Sigmoid colon (tissue), 7 donors: ENCODE measurements at places on chromosomes 2 and 18. TPM values are rescaled to one million over a fixed set of nuclear protein-coding genes. Genes with fewer than 3 reads are reported as not detected.

DNA sequence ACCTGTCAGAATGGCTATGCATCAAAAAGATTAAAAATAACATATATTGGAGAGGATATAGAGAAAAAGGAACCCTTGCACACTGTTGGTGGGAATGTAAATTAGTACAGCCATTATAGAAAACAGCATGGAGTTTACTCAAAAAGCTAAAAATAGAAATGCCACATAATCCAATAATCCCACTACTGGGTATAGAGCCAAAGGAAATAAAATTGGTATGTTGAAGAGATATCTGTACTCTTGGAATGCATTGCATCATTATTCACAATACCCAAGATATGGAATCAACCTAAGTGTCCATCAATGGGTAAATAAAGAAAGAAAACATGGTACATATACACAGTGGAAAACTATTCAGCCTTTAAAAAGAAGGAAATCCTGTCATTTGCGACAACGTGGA lies 77.2 kb downstream of the C1D start:
- no peak for DNase-seq
- H3K4me1 ChIP-seq: no peaks in the 10 kb centered on the region
- no peak overlapping the region for H3K4me3 ChIP-seq

The TMEM37 gene
- 4.1 TPM for total RNA-seq

The SLC11A1 gene
- 18.9 TPM for total RNA-seq

The SPP2 gene
- not detected for total RNA-seq

DNA sequence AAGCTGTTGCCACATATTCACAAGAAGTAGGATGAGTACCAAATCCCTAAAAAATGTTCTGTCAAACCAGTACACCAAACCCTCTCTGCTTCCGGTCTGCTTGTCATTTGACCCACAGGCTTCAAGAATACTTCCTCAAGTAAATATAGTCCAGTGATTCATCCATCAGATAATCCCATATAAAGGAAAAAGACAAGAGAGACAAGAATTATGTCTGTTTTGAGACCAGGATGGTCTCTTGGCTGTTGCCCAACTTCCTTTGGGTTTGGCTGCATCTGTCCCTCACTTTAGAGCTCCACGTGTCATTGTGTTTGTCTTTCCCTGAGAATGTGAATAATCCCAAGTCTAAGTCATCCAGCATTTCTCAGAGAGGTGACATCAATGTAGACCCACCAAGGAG lies 91.5 kb upstream of the NRP2 start:
- DNase-seq: no peak
- no peaks in the 10 kb centered on the region for H3K4me1 ChIP-seq
- no peak overlapping the region for H3K4me3 ChIP-seq
- H3K36me3 ChIP-seq: no peaks in the 10 kb centered on the region

DNA sequence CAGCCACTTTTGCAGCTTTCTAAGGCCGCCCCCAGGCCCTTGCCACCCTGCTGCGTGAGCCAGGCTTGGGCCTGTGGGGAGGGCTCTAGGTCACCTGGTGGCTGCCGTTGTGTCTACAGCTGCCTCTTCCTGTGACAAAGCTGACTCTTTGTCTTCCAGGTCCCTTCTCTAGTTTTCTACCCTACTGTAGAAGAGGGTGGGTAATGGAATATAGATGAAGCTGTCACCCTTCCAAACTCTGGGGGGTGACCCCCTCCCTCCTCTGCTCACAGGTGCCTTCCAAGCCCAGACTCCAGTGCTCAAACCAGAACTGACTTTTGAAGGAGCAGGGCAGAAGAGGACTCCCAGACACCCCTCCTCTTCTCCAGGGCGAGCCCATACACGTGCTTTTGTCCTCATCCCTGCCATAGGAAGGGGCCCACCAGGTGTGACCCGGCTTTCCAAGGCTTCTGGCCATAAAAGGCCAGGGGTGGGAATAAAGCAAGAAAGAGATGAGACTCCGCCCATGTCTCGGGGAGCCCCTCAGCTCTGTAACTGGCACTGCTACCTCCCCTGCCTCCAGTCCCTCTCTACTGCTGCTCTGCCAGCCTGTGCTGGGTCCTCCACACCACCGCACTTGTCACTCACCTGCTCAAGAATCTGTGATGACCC lies 17.9 kb upstream of the SDC1 start:
- no peak for DNase-seq
- H3K27ac ChIP-seq: no peak overlapping the region
- H3K36me3 ChIP-seq: peaks cover 13% of the 10 kb centered on the region
- no peaks in the 10 kb centered on the region for H3K4me1 ChIP-seq

GRCh38 chr18:37483221-37483971 lies 82.2 kb downstream of the CELF4 start:
- DNase-seq: no peak
- H3K27ac ChIP-seq: no peak overlapping the region
- H3K4me1 ChIP-seq: no peaks in the 10 kb centered on the region
- H3K27me3 ChIP-seq: peaks cover 37% of the 10 kb centered on the region
- H3K36me3 ChIP-seq: no peaks in the 10 kb centered on the region

DNA sequence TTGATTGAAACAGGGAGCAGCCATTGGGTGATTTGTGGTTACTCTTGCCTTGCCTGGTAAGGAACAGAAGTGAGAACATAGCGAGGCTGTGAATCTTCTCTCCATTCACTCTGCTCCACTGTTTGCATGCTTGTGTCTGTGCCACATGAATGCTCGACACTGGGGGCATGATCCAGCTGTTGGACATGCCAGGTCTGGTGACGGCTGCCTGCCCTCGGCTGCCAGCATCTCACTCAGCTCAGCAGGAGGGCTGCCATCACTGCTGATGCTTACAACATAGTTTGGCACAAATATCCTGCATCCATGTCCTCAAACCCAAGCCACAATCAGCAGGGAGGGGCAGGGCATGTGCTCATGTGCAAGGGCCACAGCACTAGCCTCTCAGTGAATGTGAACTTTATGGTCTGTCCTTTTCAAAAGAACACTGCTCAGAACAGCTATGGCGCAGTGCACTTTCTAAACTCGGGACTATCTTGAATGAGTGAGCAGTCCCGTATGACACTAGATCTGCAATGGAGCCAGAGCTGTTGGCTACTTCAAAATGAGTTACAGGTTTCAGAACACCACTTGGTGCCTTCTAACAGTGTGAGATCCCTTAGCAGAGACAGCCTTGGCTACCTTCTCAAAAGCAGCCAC lies 126.3 kb downstream of the NRP2 start:
- H3K36me3 ChIP-seq: no peaks in the 10 kb centered on the region
- peaks cover 20% of the 10 kb centered on the region for H3K4me1 ChIP-seq
- peak overlapping the region; percentile 16 for H3K27ac ChIP-seq
- peak; percentile 73 for DNase-seq
- H3K27me3 ChIP-seq: no peaks in the 10 kb centered on the region

DNA sequence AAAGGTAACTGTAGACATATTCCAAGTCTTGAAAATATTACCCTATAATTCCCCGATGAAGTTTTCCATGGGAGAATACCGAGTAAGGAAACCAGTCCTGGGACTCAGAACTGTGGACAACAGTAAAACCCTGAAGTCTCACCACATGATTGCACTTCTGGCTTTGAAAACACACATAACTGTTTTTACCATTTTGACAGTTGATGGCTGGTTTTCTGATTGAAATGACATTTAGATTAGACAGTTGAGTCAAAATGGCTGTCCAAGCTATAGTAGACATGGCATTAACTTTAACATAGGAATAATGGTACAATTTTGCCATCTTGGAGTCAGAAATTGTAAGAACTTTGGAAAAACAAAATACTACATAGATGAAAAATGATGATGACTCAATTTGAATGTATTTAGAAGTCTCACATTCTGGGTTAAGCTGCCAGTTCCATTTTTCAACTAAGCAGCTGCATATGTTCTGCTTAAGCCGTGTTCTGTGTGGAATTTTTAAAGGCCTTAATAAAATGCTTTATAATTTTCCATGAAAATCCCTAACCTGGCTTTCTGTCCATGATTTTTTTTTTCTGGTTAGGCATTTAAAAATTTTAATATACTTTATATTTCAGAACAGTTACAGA lies 38.3 kb upstream of the WIPF1 start:
- no peak for DNase-seq
- H3K36me3 ChIP-seq: no peaks in the 10 kb centered on the region
- no peaks in the 10 kb centered on the region for H3K27me3 ChIP-seq
- peaks cover 37% of the 10 kb centered on the region for H3K4me1 ChIP-seq
- no peak overlapping the region for H3K27ac ChIP-seq
- no peak overlapping the region for H3K4me3 ChIP-seq

The RGPD4 gene
- total RNA-seq: not detected

- H3K4me3 ChIP-seq: no peak overlapping the region
- peak; percentile 96 for DNase-seq
- peaks cover 9% of the 10 kb centered on the region for H3K36me3 ChIP-seq
- no peaks in the 10 kb centered on the region for H3K27me3 ChIP-seq
- H3K27ac ChIP-seq: peak overlapping the region; percentile 98
Observed at GRCh38 chr2:20617081-20617575, 33.8 kb downstream of the HS1BP3 start.

- no peaks in the 10 kb centered on the region for H3K36me3 ChIP-seq
- H3K4me3 ChIP-seq: no peak overlapping the region
- no peaks in the 10 kb centered on the region for H3K4me1 ChIP-seq
- no peak overlapping the region for H3K27ac ChIP-seq
Observed at GRCh38 chr2:75277111-75277510, 77.8 kb upstream of the TACR1 start.

DNA sequence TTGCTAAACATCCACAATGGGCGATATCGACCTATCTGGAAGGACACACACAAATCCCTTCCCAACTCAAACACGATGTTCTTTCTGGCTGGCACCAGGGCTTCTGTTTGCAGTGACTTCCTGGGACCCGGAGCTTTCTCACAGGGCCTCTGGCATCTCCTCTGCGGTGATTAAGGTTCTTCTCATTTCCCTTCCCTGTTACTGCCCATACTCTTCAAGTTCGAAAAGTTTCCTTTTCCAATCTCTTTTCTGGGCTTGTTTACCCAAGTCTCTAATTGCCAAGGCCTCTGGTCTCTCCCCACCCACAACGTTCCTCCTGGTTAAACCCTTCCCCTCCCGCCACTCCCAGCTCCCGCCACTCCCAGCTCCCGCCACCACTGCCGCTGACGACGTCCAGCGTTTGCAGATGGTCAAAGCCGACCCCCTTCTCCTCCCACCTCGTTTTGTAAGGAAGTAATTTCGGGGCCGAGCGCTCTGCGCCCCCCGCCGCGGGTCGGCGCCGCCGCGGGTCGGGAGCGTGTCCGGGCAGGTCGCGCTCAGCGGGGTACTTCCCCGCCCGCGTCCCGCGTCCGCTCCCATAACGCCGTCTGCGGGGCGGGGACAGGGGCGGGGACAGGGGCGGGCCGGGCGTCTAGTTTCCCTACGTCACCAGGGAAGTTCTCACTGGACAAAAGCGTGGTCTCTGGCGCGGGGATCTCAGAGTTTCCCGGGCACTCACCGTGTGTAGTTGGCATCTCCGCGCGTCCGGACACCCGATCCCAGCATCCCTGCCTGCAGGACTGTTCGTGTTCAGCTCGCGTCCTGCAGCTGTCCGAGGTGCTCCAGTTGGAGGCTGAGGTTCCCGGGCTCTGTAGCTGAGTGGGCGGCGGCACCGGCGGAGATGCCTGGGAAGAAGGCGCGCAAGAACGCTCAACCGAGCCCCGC lies at the start of gene PMAIP1:
TSS of gene PMAIP1 (plus strand) at position 699 of the 924 bp plus-strand sequence. CDS start at position 881, 182 bp downstream.
- peak; percentile 92 for DNase-seq
- H3K36me3 ChIP-seq: no peaks in the 10 kb centered on the region
- peak within 1 kb of the TSS; percentile 82 for H3K27ac ChIP-seq
- H3K4me3 ChIP-seq: peak within 1 kb of the TSS; percentile 62
- peaks cover 60% of the 10 kb centered on the region for H3K27me3 ChIP-seq

DNA sequence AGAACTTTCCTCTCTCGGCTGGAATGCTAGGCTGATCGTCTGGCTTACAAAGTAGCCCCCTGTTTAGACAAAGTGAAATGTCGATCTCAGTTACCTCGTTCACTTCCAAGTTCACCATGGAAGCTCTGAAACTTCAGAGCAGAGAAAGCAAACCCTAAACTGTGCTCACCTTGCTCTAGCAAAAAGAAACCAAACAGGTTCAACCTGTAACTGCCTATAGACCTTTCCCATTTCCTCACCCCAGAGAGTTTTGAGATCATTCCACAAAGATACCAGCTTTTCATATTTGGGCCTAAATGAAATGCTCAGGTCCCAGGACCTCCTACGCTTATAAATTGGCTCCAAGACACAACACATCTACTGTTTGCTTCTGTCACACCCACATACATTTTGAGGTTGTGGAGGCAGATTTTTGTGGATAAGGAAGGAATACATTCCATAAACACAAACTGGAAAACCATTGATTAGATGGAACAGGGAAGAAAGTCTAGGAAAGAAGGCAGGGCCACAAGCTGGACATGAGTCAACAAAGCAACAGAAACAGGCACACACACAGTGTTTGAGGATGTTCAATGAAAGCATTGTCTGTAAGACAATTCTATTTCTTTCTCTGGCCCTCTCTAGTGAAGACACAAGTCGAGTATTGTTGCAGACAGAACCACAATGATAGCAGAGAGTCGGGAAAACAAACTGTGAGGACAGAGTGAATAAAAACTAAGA lies 52.8 kb upstream of the TGIF1 start:
- no peak overlapping the region for H3K4me3 ChIP-seq
- H3K27ac ChIP-seq: no peak overlapping the region
- H3K4me1 ChIP-seq: no peaks in the 10 kb centered on the region
- H3K27me3 ChIP-seq: no peaks in the 10 kb centered on the region
- DNase-seq: no peak

DNA sequence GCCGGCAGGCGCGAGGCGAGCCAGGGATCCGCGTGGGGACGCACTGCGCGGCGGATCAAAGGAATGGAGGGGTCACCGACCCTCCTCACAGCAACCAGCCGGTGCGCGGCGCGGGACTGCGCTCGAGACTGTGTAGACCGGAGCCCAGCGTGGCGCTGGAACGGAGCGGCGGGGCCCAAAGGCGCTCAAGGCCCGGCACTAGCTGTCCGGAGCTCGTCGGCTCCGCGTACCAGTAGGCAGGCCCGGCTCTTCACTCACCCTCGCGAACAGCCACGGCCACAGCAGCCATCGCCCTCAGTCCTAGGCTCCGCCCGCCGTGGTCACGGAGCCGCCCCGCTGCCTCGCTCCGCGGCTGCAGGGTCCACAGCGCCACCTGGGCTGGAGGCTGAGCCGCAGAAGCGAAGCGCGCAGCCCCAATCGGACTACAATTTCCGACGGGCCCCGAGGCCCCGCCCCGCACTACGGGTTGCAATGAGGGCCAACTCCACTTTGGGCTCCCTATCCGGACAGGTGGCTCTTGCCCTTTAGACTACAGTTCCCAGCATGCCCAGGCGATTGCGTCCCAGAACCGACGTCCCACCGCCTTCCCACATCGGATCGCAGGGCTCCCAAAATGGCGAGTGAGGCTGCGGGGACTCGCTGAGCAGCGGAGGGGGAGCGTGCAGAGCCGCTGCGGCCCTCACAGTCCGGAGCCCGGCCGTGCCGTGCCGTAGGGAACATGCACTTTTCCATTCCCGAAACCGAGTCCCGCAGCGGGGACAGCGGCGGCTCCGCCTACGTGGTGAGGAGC lies at the start of the genes EIF2B4 and SNX17:
TSS of gene EIF2B4 (minus strand) at position 313 of the 790 bp plus-strand sequence. CDS start at position 289, 24 bp downstream.
TSS of gene SNX17 (plus strand) at position 591 of the 790 bp plus-strand sequence. CDS start at position 719, 128 bp downstream.
- DNase-seq: peak; percentile 100
- peaks cover 55% of the 10 kb centered on the region for H3K36me3 ChIP-seq
- peaks cover 39% of the 10 kb centered on the region for H3K4me1 ChIP-seq
- H3K27me3 ChIP-seq: no peaks in the 10 kb centered on the region
- peak within 1 kb of the TSS; percentile 97 for H3K27ac ChIP-seq

GRCh38 chr2:203650860-203651613 lies 55.4 kb upstream of the CD28 start:
- no peak overlapping the region for H3K4me3 ChIP-seq
- peaks cover 29% of the 10 kb centered on the region for H3K4me1 ChIP-seq
- peak; percentile 67 for DNase-seq
- H3K36me3 ChIP-seq: no peaks in the 10 kb centered on the region
- H3K27ac ChIP-seq: peak overlapping the region; percentile 35

The TMBIM1 gene
- total RNA-seq: 139 TPM
